Cardiac muscle cell (in vitro differentiated cells and primary cell): ENCODE measurements at places on chromosomes 13 and 19. TPM values are rescaled to one million over a fixed set of nuclear protein-coding genes. Genes with fewer than 3 reads are reported as not detected.

- H3K36me3 ChIP-seq: no peaks in the 10 kb centered on the region
- H3K4me1 ChIP-seq: peaks cover 12% of the 10 kb centered on the region
Measured at GRCh38 chr19:38019396-38019724, 112.4 kb downstream of the SIPA1L3 start.

GRCh38 chr19:16914421-16914820 lies 25.6 kb downstream of the F2RL3 start:
- no peak for DNase-seq
- no peaks in the 10 kb centered on the region for H3K27me3 ChIP-seq
- H3K4me3 ChIP-seq: no peak overlapping the region
- H3K4me1 ChIP-seq: no peaks in the 10 kb centered on the region
- no peak overlapping the region for H3K27ac ChIP-seq

- no peak overlapping the region for H3K27ac ChIP-seq
- H3K4me1 ChIP-seq: no peaks in the 10 kb centered on the region
- no peaks in the 10 kb centered on the region for H3K27me3 ChIP-seq
- H3K4me3 ChIP-seq: no peak overlapping the region
- DNase-seq: no peak
- H3K36me3 ChIP-seq: no peaks in the 10 kb centered on the region
Measured at GRCh38 chr13:84645196-84646012, 763.1 kb upstream of the SLITRK1 start.

DNA sequence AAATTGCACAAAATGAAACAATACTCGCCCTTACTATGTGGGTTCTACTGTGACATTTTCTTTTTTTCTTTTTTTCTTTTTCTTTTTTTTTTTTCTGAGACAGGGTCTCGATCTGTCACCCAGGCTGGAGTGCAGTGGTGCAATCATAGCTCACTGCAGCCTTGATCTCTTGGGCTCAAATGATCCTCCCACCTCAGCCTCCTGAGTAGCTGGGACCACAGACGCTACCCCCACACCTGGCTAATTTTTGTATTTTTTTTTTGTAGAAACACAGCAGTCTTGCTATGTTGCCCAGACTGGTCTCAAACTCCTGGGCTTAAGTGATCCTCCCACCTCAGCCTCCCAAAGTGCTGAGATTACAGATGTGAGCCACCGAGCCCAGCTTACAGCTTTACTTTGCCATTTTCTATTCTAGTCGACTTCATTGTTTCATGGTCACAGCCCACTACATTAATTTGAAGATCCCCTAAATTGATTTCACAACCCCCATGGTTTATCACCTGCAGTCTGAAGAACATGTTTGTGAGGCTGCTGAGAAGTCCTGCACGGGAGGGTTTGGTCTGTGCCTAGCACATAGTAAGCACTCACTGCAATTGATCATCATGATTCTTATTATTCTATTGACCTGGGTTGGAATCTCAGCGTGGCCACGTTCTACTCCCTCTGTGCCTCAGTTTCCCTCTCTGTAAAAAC lies 3.8 kb downstream of the BCL3 start:
- H3K36me3 ChIP-seq: no peaks in the 10 kb centered on the region
- peaks cover 3% of the 10 kb centered on the region for H3K27me3 ChIP-seq
- H3K27ac ChIP-seq: no peak overlapping the region
- DNase-seq: no peak
- no peak overlapping the region for H3K4me3 ChIP-seq

The LILRB5 gene
- total RNA-seq: not detected in 2 replicates
